Left renal cortex interstitium (tissue), 4 donors: ENCODE measurements at places on chromosomes 1 and 21. TPM values are rescaled to one million over a fixed set of nuclear protein-coding genes. Genes with fewer than 3 reads are reported as not detected.

GRCh38 chr1:230391776-230392535 lies 34.2 kb downstream of the PGBD5 start:
- no peak for DNase-seq

DNA sequence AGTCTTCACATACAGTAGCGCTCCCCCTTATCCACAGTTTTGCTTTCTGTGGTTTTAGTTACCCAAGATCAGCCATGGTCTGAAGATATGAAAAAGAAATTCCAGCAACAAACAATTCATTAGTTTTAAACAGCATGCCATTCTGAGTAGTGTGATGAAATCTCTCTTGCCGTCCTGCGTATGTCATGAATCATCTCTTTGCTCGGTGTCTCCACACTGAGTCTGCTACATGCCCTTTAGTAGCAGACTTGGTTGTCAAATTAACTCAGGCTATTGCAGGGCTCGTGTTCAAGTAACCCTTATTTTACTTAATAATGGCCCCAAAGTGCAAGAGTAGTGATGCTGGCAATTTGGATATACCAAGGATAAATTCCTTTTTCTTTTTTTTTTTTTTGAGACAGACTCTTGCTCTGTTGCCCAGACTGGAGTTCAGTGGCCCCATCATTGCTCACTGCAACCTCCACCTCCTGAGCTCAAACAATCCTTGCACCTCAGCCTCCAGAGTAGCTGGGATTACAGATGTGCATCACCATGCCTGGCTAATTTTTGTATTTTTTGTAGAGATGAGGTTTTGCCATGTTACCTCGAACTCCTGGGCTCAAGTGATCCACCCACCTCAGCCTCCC lies 22.6 kb downstream of the PHACTR4 start:
- DNase-seq: no peak

DNA sequence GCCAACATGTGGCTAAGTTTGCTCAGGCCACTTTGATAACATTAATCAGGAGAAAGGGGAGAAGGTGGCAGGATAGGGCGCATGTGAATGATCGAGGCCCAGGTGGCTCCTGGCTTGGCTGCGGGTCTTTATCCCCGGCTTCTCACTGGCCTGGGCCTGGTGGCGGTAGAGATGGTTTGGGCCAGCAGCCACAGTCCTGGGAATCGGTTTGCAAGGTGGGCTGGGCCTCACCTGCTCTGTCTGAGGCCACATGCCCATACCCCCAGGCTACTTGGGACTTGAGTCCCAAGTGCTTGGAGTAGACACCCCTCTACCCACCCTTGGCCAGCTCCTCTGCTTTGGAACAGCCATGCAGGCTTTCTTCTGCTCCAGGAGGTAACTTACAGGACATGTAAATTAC lies 49.7 kb upstream of the DISP3 start:
- DNase-seq: no peak

- DNase-seq: no peak
Observed at GRCh38 chr1:116311756-116312680, 61.0 kb upstream of the ATP1A1 start.

- DNase-seq: no peak
Observed at GRCh38 chr1:90561911-90562310, 155.2 kb downstream of the BARHL2 start.

DNA sequence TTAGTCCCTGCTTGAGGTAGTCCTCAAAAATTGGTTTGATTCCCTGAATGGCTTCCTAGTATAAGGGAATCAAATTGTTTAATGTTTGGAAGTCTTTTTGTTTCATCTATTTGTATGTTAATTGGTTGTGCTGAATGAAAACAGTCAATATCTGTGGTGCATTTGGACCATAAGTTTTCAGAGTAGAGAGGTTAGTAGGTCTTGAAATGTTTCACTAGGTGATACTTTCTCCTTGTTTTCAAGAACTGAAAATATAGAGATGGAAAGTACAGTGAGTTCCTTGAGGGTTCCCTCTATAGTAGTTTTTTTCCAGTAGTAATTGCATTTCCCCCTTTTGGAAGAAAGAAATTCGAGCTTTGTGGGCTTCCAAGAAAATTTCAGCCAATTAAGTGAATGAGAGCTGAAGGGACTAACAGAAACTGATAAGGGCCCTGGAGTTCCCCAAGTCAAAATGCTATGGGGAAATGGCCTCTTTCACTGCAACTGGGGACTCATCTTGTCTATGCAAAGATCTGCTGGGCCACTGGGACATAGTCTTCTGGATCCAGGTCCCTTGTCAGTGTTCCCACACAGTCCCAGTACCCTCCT lies 18.6 kb upstream of the CEP350 start:
- DNase-seq: no peak

DNA sequence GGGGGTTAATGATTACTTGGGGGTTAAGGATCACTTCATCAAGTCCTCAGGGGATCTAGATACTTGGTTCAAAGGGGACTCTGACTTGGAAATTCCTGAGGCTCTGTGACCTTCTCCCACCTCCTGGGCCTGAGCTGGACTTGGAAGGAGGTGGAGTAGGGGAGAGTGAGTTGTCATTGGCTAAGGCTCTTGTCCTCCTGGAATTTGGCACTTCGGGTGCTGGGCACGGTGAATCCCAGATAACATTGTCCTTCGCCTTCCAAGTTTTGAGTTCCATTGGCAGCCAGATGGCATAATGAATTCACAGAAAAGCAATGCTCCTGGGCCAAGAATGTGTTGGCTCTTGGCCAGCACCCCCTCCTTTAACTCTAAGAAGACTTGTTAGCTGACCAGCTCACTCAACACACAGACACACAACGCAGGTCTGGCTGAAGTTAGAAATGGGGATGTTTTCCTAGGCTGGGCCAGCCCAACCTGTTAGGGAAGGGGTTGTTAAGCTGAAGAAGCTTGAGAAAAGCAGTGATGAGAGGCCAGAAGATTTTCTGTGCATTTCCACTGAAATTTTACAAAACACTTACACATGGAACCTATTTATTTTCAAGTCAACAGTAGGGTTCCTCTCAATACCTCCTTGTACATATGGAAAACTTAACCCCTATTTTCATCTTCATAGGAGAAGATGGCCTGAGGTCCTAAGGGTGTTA lies 29.7 kb downstream of the SLC26A9 start:
- DNase-seq: no peak

GRCh38 chr1:167533851-167534300 lies 15.5 kb upstream of the CD247 start:
- peak; percentile 38 for DNase-seq

- DNase-seq: no peak
Observed at GRCh38 chr1:216476341-216476740, 53.1 kb upstream of the USH2A start.

DNA sequence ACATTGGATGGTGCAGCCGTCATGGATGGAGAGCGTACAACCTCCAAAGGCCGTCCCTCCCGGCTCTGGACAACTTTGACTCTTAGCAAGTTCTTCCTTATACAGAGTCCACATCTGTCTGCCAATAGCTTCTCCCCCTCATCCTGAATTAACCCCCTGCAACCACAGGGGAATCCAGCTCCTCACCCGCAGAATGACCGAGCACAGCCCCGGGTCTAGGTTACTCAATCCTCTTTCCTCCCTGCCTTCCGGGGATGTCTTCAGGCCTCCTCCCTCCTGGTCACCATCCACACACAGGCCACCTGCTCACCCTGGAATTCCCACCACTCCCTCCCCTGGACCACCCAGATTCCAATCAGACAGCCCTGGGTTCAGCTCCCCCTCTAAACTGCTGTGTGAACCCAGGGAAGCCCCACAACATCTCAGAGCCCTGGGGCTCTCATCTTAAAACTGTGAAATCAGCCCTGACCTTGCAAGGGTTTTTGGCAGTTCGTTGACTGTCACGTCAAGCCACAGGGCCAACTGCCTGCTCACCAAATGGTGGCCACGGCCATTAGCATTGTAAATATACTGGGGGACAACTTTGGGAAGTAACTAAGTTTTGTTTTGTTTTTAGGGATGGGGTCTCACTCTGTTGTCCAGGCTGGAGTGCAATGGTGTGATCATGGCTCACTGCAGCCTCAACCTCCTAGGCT lies 54.2 kb downstream of the HSPG2 start:
- no peak for DNase-seq

DNA sequence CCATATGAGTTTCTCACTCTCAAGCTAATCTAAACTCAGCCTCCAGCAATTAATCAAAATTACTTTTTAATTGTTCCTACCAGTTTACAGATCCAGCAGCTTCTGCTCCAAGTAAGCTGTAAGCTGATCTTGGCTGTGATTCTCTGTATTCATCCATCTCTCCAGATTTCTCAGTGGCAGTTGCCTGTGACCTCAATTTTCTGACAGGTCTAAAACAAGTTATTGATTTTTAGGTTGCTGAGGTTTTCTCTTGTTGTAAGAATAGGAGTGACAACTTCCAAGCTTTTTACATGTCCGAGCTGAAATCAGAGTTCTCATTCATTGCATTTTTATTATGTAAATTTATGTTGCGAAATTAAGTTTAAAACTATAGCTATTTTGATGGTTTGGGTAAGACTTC lies 1044.4 kb downstream of the PLA2G4A start:
- DNase-seq: no peak

DNA sequence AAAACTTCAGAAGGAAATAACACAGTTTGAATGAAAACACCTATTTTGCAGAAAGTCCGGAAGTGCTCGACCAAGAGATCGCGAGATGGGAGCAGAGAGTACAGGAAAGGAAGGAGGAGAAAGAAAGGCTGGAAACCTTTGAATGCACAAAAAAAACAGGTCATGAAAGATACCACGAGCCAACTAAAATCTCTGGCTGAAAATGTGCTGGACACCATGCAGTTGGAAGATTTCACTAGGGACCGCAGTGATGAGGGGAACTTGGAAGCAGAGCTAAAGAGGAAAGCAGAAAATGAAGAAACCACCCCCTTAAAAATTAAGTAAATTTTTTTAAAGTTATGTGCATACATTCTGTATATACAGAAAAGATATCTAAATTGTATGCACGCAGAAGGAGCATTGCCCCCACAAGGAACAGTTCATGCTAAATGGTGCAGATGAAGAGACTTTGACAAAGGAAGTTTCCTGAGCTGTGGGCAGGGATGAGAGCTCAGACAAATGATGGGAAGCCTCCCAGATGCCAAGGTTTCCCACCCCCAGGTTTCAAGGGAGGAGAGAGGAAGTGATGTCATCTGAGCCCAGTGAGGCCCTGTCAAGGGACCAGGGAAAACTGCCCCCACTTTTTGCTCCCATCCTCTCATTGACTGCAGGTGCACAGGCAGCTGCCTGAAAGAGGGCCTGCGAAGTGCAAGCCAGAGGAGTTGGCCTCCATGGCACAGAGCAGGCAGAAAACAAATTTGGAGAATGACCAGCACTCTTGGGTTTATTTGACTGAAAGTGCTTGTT lies 52.5 kb downstream of the ETS2 start:
- no peak for DNase-seq

DNA sequence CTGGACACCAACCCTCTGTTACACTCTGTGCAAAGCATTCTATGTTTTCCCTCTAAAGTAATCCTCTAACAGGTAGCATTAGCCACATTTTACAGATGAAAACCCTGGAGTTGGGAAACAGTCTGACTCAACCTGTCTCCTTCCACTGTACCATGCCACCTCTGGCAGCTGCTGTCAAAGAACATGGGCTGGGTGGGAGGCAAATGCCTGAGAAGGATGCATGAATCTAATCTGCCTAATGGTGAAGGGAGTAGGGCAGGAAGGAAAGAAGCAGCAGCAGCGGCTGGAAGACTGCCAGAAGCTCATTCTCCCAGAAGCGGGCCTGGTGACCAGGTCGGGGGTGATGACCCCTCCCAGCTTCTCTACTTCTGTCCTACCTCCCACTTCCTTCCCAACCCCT lies 21.7 kb downstream of the LRRC71 start:
- DNase-seq: no peak

GRCh38 chr1:212074313-212074712 lies 38.8 kb downstream of the DTL start:
- no peak for DNase-seq

- DNase-seq: no peak
Observed at GRCh38 chr1:44047131-44047530, 15.9 kb upstream of the SLC6A9 start.

GRCh38 chr1:44700573-44700972 lies 26.1 kb downstream of the ARMH1 start:
- no peak for DNase-seq

Gene AKNAD1
- not detected for polyA plus RNA-seq

Gene HFM1
- polyA plus RNA-seq: 8.4 TPM

Gene OR10Z1
- 0.05 TPM for polyA plus RNA-seq

Gene HTR6
- polyA plus RNA-seq: 2.5 TPM

Gene TYW3
- polyA plus RNA-seq: 30.2 TPM

Gene RSPH1
- polyA plus RNA-seq: 11.4 TPM

Gene MYCL
- polyA plus RNA-seq: 7.5 TPM

Gene POU3F1
- polyA plus RNA-seq: 0.79 TPM
